ENCODE measurements at places on chromosomes 7 and 10. TPM values are rescaled to one million over a fixed set of nuclear protein-coding genes. Genes with fewer than 3 reads are reported as not detected.

RTKN2 gene
- 0.14 TPM for total RNA-seq

ABCB1 gene
- 6.2 TPM for total RNA-seq

AGR2 gene
- total RNA-seq, result not detected

STRIP2 gene
- 12.5 TPM for total RNA-seq

PRSS37 gene
- not detected for total RNA-seq

ARPC1A gene
- total RNA-seq, result 146 TPM

Data from heart left ventricle (tissue), 16 donors.